ENCODE measurements at places on chromosomes 6 and 20. TPM values are rescaled to one million over a fixed set of nuclear protein-coding genes. Genes with fewer than 3 reads are reported as not detected.

Gene VSX1
- total RNA-seq = not detected

Gene CCN2
- total RNA-seq = 981 TPM

Gene C20orf202
- not detected for total RNA-seq

Gene NFATC2
- 0.60 TPM for total RNA-seq

Gene TBXT
- total RNA-seq = not detected

Gene GTSF1L
- not detected for total RNA-seq

Gene FAM83C
- total RNA-seq = not detected

Gene TMEM14C
- total RNA-seq = 114 TPM

Gene METTL24
- 0.59 TPM for total RNA-seq
